Vagina (tissue), 2 donors: ENCODE measurements at places on chromosomes 1 and 21.

GRCh38 chr1:231962636-231963035, 336.0 kb downstream of the DISC1 start:
- DNase-seq = no peak

DNA sequence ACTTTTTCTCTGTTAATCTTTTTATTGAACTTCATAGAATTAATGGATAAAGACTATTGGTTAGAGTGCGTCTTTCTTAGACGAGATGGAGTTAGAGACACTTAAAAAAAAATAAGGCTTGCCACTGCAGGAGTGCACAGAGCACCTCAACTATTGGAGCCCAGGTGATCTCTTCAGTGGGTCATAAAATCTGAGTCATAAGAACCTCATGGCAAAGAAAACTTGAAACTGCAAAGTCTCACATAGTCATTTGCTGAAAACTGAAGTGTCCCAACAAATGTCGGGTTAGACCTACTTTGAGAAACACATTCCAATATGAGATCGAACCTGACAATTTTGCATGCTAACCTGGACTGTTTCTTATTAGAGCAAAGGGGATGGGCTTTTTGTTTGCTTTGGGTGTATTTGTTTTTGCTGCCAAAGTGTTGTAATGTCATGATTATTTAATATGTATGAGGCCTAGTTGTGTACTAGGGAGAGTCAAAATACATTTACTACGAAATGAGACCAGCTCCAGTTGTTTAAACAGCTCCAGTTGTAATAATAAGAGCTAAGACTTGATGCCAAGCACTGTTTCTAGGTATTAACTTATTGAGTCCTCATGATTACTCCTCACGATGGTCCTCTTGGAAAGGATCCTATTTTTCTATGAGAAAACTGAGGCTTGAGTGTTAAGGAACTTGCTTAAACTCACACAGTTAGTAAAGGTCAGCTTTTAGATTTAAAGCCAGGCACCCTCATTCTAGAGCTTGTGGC, 65.1 kb downstream of the DDR2 start:
- DNase-seq = no peak

DNA sequence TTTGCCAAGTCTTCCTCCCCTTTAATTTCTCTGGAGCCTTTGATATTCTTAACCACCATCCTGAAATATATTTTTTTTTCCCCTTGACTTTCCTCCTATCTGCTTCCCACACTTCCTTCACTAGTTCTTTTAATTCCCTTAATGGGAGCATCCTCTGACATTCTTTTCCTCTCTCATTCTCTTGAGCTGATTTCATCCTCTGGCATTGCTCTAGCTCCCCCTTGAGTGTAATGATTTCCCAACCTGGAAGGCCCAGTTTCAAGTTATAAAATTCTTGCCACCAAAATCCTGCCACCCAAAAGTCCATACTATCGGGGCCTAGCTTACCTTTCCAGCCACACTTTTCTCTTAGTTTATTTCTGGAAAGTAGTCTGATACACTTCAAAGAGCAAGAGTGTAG, 39.5 kb upstream of the UBE2U start:
- DNase-seq = no peak

DNA sequence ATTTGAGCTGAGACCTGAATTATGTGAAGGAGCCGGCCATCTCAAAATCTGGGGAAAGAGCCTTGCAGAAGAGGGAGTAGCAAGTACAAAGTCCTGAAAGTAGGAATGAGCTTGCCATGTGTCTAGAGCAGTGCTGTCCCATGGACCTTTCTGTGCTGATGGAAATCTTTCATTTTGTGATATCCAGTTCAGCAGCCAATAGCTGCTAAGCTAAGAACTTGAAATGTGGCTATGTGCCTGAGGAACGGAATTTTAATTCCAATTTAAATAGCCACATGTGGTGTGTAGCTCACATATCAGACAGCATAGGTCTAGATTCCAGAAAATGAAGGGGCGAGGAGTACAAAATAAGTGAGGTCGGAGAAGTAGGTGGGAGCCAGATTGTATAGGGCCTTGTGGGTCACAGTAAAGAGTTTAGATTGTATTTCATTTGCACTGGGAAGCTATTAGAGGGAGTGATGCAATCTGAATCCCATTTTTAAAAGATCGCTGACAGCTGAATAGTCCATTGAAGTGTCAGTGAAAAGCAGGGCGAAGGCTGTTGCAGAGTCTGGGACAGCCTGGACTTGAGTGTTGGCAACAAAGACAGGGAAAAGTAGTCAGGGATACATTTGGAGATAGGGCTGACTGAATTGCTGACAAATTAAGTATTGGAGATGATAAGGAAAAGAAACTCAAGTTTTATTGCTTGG, 80.3 kb downstream of the TMEM200B start:
- DNase-seq = no peak

- no peak for DNase-seq
These were observed 512.7 kb upstream of the ZRANB2 start for GRCh38 chr1:71593523-71593922.

- DNase-seq = no peak
These were observed 124.8 kb downstream of the TMEM53 start for GRCh38 chr1:44549510-44549909.

DNA sequence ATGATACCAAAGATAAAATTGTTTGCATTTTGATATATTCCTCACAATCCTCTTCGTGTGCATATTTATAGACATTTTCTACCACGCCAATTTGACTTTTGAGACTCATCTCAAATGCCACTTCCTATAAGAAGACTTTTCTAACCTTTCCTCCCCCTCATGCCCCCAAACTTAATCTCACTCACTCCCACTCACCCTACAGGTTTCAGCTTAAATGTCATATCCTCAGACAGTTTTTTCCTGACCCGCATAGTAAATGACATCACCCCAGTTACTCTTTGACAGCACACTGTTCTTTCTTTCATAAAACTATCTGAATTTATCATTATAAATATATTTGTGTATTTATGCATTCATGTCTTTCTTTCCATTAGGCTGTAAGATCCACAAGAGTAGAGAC, 29.6 kb upstream of the RGS8 start:
- no peak for DNase-seq

DNA sequence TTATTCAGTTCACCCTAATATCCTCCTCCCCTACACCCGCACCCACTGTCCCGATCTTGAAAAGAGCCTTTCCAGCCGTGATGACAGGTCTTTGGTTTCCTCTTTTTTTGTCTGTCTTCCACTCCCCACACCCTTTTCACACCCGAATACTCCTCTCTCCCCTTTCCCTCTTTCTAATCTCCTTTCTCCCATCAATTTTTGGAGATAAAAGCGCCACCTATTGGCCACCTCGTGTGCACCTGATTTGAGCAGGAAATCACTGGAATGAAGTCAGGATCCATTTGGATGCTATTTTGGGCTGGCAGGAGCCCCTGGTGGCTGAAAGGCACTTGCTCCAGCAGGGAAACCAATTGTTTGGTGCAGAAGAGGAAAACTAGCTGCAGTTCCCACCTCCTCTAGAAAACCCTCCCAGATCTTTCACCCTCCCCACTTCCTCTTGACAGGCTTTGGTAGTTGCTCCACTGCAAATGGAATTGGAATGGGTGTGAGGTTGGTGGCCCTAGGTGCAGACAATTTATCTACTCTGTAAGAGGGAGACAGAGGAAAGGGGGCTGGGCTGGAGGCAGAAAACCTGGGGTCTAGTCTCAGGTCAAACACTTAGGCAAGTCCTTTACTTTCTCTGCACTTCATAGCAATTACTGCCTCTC, 8.4 kb downstream of the FOXE3 start:
- no peak for DNase-seq

- DNase-seq = no peak
These were observed 26.0 kb upstream of the BCL9 start for GRCh38 chr1:147515045-147515869.

GRCh38 chr1:40954626-40955025, 24.9 kb upstream of the CTPS1 start:
- DNase-seq = no peak

DNA sequence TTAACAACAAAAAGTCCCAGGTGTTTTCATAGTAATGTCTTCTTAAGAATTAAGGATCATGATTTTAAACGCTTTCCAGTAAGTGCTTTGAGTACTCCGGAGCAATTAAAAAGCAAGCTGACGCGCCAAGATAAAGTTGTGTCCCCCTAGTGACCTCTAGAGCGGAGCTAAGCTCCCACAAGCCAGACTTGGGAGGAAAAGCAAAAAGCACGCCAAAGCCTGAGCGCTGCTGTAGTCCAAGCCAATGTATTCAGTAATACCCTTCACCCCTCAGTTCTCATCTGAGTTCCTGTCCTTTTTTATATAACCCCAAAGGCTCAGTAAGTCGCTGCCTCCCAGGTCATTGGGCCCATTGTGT, 3.5 kb upstream of the SLC44A5 start:
- DNase-seq = no peak

DNA sequence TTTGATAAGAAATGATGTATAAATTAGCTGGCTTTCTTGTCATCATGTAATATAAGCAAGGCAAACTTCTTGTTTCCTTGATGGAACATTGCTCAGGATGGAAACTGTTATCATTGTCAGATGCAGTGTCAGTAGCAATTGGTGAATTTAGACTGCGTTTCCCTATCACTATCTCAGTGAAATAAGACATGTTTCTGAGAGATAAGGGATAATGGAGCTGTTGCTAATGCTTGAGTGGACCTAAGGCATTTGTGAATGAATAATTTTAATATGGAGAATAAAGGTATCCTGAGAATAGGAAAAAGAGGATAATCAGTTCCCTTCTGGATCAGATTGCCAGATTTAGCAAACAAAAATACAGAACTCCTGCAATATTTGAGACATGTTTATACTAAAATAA, 160.9 kb downstream of the HLX start:
- DNase-seq = no peak

- no peak for DNase-seq
These were observed 593.1 kb upstream of the PLXNA2 start for GRCh38 chr1:208837242-208837641.

DNA sequence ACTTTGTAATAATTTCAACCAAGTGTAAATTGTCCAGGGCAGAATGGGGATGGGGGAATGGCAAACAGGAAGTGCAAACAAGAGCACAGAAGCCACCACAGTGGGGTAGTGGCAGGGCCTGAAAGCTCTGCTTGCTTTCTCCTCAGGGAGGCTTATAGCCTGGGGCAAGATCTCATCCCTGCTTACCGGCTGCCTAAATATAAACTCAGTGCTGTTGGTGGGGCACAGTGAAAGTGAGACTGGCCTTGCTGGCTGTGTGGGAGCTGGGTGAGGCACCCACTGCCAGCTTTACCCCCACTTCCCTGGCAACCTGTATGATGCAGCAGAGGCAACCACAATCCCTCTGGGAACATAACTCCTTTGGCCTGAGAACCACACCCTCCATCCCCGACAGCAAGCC, 15.2 kb downstream of the STYXL2 start:
- no peak for DNase-seq

DNA sequence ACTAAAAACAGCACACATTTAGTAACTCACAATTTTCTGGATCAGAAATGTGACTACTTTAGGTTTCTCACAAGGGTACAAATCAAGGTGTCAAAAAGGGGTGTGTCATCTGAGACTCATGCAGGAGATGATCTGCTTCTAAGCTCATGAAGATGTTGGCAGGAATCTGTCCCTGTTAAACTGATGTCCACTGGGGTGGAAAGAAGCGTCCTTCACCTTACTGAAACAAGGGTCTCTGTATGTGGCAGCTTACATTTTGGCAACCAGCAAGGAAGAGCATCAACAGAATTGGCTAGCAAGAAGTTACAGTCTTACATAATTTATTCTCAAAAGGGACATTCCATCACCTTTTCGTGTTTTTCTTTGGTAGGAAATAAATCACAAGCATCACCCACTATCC, 1223.8 kb downstream of the AMY1C start:
- DNase-seq = no peak

- DNase-seq = no peak
These were observed 174.1 kb downstream of the ACTL8 start for GRCh38 chr1:17929224-17929623.

- no peak for DNase-seq
These were observed 13.6 kb downstream of the ADIPOR1 start for GRCh38 chr1:202944438-202944921.

- no peak for DNase-seq
These were observed 8.8 kb upstream of the SAMD11 start for GRCh38 chr1:914891-915280.

DNA sequence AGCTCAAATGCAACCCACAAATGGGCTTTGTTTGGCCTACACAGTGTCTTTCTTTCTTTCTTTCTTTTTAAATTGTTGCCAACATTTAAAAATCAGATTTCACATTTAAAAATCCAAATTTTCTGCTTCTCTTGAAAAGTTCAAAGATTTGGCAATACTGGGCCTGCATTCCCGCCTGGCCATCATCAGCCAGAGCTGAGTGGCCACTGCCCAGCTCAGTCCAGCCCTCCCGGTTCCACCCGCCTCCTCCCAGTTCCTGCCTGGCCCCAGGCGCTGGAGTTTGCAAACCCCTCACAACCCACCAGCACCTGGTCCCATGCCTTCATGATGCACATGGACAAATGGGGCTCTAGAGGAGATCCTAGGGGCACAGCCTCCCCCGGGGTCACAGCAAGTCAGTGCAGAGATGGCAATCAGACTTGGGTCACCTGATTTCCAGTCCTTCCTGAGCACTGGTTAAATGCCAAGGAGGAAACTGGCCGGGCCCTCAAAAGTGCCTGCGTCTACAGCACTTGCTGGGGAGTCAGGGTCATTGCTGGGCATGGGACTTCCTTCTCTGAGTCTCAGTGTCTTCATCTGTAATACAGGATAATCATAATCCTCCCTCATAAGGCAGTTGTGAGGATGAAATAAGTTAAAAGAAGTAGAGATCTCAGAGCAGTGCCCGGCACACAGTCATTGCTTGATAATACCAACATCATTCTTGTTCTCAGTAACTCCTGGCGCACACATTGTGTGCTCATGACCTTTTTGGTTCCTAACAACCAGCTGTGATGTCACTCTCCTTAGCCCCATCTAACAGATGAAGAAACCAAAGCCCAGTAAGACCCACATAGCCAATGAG, 41.0 kb upstream of the LAPTM5 start:
- no peak for DNase-seq

DNA sequence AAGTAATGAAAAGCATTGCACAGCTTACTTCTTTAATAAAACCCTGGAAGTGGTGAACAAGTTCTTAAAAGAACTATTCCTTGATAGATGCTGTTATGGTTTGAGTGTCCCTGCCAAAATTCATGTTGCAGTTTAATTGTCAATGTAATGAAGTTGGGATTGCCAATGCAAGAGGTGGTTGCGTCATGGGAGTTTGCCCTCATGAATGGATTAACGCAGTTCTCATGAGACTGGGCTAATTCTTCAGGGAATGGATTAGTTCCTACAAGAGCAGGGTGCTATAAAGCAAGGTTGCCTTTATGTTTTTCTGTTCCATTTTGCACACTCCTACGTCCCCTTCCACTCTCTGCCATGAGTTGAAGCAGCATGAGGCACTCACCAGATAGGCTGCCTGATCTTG, 446.7 kb upstream of the B3GALT2 start:
- DNase-seq = no peak

GRCh38 chr1:21048462-21048861, 128.2 kb downstream of the EIF4G3 start:
- DNase-seq = no peak
